Thoracic aorta (tissue), 2 donors: ENCODE measurements at places on chromosomes 4 and X.

DNA sequence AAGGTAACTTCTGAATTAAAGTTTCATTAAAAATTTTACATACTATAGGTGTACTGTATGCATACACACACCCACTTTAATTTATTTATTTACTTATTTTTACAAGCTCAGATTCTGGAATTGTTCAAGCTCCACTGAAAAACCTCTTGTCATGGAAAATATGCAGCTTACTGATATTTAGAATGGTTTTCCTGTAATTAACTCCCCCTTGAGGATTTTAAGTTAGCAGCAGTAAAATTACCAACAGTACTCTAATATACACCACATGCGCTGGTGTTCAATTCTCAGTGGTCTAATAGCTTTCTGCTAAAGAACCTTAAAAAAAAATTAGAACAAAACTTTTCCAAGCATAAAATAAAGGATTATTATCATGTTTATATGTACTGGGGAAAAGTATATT is 12.0 kb downstream of the MAB21L2 start:
- DNase-seq = no peak

- no peak for DNase-seq
These were observed 92.6 kb upstream of the NLRP2B start for GRCh38 chrX:57772637-57773036.

GRCh38 chr4:133969202-133969848 is 232.3 kb downstream of the PABPC4L start:
- DNase-seq = no peak

DNA sequence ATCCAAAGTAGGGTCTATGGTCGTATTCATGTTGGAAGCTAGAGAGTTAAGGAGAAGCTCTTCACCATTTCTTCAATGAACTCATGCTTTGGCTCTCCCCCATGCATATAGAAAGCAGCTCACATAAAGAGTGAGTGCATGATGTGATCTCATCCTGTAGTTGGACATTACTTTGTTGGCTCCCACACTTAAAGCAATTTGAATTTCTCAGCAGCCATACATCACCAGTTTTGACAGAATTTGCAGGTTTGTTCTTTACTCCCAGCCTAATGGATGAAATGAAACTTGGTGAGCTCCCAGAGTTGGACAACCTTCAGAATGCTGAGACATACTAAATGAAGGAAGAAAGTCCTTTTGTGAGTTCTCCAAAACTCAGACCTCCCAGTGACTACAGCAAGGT is 613.5 kb downstream of the IQCM start:
- no peak for DNase-seq

DNA sequence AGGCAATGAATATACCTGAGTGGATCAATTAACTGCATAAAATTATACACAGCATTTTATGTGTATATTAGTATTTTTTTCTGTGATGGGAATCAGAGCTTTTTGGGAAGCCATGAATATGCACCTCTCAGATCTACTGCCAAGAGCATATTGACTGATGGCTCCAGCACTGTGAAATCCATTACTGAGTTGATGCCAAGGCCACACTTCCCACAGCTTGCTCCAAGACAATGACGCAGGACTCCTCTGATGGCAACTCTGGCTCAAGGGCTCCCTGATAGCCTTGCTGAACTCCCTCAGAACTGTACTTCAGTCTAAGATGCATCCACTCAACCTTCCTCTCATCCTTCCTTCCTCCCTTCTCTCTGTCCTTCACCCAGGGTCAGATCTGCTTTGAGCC is 82.7 kb downstream of the OTC start:
- no peak for DNase-seq

- DNase-seq = no peak
These were observed 1133.8 kb upstream of the PCDH10 start for GRCh38 chr4:132015321-132015720.

- no peak for DNase-seq
These were observed 41.2 kb downstream of the LIN54 start for GRCh38 chr4:82969414-82969813.

DNA sequence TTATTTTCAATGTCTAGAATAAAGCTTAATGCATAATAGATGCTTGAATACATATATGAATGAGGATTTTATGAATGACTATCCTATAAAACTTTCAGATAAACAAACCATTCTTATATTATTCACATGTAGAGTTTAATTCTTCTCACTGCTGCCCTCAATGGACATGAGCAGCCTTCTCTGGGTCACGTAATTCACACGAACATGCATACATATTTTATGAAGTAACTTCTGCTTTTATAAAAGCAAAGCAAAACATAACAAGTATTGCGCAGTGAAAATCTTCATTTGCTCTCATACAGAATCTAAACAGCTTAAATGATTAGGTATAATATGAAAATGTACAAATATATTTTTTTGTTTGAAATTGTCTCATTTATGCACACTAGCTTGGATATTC is 116.7 kb downstream of the TMA16 start:
- no peak for DNase-seq

DNA sequence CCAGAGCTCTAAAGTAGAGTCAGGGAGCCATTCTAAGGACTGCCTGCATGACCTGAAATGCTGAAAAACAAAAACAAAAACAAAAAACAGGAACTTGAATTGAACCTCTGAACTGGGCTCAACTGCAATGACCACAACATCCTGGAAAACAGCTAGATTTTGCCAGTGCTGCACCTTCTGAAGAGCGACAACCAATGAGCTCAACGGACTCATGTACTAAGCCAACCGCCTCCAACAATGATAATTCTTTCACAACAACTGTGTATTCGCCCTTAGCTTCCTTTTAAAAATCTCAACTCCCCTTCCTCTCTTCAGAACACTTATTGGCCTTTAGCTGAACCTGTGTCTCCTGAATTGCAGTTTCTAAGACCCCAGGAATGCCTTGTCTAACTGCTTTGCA is 69.8 kb downstream of the HAUS3 start:
- DNase-seq = no peak

DNA sequence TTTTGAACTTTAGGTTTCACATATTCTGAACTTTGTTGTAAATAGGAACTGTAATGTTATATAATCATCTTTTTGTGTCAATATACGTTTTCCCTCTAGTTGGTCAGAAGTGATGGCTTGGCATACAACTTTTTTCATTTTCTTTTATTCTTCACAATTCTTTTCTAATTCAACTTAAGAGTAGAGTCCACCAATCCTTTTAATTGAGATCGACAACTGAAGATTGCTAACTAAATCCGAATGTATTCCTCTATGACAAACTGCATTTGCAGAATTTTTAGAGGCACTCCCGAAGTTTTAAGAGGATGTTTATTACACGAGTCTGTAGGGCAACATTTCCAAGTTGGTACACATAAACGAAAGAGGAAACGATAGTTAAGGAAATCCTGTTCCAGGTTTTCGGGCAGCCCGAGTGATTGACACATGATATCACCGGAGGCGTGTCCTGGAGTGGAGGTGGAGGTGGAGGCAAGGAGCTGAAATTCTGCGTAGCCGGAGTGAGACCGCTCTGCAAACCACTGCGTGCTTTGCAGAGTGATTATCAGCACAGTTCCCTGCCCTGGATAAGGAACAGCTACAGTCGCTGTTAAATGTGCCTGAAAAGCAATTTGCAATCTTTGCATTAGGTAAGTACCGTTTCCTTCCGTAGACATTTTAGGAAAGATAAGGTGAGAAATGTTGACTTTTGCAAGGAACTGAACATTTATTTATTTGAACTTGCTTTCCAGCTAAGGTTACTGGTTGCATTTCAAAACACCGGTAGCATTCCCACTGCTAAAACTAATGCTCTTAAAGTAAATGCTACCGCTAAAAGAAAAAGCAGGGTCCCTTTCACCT is at the start of gene SPRY1:
Gene SPRY1, plus strand, starts transcription at position 489 of the 837 bp plus-strand sequence. CDS start 4,797 bp downstream, outside the sequence.
- DNase-seq = peak; percentile 72

- DNase-seq = peak; percentile 86
These were observed 101.2 kb downstream of the SMIM20 start for GRCh38 chr4:26015133-26015651.

- DNase-seq = peak; percentile 37
These were observed at the start of gene ARHGAP10 for GRCh38 chr4:147731580-147732517. Gene ARHGAP10 (plus strand): TSS chr4:147732088. CDS start chr4:147732302, 214 bp downstream.

GRCh38 chrX:136735601-136736000 is 45.1 kb downstream of the ARHGEF6 start:
- DNase-seq = no peak

DNA sequence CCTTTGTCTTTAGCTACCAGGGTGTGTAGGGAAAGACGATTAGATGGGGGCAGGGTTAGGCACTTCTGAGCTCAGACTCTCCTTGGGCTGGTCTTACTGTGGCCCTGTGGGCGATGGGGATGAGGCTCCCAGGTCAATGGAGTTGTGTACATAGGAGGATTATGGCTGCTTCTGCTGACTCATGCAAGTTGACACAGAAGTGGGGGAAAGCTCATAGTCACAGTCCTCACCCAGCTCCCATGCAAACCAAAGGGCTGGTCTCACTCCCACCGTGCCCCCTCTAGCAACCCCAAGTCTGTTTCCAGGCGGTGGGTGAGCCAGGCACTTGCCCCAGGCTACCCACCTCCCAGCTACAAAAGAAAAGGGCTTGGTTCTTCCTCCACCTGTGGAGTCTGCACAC is 24.4 kb upstream of the VSIG4 start:
- no peak for DNase-seq

DNA sequence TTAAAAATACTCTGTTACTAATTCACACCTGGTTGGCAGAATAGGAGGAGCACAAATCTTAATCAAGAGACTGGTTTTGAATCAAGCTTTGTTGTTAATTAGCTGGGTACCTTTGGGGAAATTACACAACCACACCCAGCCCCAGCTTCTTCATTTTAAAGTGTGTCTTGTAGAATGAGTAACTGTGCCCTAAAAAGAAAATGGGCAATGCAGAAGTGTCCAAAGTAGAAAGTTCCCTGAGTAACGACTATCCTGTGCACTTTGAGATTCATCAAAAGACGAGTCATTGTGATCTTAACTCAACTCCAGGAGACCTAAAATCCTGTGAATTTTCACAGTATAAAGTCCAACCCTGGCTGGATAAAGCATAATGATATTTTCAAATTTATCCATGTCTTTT is 792.3 kb upstream of the HS3ST1 start:
- no peak for DNase-seq

GRCh38 chr4:123588631-123589241 is 192.1 kb downstream of the SPRY1 start:
- DNase-seq = no peak

DNA sequence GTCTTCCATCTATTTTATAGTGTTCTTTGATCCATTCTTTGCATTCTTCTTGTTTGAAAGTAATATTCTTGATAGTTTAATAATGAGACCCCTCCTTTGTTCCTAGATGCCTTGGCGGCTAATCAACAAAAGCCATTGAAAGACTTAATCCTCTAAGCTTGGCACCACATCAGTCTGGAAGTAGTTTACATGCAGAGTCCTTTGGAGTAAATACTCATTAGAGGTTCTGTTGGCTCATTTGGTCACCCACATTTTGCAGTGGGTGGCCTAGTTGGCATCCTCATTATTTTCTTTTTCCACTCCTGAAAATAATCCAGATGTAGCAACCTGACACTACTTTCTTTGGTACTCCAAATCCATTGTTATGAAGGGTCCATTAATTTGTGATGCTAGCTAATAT is 64.5 kb downstream of the DKK2 start:
- no peak for DNase-seq

DNA sequence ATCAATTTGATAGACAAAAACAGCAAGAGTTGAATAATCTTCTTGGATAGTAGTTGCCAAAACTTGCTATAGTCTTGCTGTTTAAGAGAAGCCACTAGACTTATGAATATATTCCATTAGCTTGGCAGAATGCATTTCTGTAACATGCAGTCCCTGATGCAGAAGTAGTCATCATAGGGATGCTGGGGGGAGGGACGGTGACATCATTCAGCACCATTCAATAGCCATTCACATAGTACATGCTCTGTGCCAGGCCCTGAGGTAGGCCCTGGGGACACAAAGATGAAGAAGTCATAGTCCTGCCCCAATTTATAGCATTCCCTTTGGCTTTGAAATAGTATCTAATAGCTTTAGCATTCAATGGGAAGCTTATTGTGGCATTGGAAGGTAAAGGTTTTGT is 185.5 kb upstream of the AFF2 start:
- no peak for DNase-seq

DNA sequence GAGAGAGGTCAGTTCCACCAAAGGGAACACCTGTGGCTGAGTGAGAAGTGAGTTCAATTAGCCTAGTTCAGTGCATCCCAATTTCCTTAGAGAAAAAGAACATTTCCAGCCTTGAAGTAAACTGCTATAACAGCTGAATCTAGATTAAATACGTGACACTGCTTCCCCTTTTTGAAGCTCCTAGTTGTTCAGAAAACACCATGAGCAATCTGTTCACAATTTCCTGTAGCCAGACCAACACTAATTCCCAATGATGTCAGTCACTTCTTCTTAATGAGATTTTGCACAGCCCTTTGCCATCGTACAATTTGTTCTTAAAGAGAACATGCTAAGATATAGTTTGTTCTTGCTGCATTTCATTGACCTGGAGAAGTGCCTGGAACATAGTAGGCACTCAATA is 144.6 kb upstream of the EDNRA start:
- no peak for DNase-seq
